ENCODE measurements at places on chromosomes 6 and 20. TPM values are rescaled to one million over a fixed set of nuclear protein-coding genes. Genes with fewer than 3 reads are reported as not detected.

- no peak overlapping the region for H3K4me3 ChIP-seq
- DNase-seq: no peak
- H3K36me3 ChIP-seq: no peaks in the 10 kb centered on the region
- no peak overlapping the region for H3K27ac ChIP-seq
- no peaks in the 10 kb centered on the region for H3K27me3 ChIP-seq
Measured at GRCh38 chr6:143215771-143216170, 155.1 kb downstream of the AIG1 start.

DNA sequence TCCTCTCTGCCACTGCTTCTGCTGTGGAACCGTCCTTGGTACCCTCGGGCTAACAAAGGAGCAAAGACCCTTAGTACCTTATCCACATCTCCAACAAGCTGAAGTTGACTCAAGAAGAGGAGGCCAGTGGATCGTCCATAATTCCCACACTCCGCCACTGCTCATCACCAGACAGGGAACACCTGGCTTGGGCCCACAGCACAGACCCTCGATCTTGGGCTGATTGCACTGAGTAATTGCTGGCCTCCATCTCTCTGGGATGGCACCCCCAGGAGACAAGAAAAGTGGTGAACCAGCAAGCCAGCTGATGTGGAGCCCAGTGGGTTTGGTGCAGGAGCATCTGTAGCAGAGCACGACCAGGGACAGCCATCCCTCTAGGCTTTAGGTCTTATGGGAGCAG, 109.4 kb upstream of the GRIK2 start:
- no peak overlapping the region for H3K4me3 ChIP-seq
- DNase-seq: no peak
- no peaks in the 10 kb centered on the region for H3K4me1 ChIP-seq
- H3K27me3 ChIP-seq: no peaks in the 10 kb centered on the region
- no peak overlapping the region for H3K27ac ChIP-seq

DNA sequence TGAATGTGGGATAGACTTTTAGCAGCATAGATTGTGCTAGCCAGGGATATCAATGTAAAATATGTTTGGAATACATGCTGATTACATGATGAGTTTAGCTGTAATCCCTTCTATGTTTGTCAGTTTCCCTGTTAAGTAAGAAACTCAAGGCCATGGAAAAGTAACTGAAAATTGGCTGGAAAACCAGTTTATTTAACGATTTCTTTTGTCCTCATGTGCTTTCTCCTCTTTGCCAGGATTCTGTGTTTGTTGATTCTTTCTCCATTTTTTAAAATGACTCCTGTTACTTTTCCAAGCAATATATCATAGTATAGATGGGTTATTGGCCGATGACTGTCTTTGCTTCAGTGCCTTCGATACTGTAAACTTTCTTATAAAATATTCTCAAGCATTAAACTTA, 87.5 kb downstream of the SAMD5 start:
- H3K4me3 ChIP-seq: no peak overlapping the region
- no peaks in the 10 kb centered on the region for H3K27me3 ChIP-seq
- no peaks in the 10 kb centered on the region for H3K4me1 ChIP-seq
- H3K27ac ChIP-seq: no peak overlapping the region
- no peak for DNase-seq

DNA sequence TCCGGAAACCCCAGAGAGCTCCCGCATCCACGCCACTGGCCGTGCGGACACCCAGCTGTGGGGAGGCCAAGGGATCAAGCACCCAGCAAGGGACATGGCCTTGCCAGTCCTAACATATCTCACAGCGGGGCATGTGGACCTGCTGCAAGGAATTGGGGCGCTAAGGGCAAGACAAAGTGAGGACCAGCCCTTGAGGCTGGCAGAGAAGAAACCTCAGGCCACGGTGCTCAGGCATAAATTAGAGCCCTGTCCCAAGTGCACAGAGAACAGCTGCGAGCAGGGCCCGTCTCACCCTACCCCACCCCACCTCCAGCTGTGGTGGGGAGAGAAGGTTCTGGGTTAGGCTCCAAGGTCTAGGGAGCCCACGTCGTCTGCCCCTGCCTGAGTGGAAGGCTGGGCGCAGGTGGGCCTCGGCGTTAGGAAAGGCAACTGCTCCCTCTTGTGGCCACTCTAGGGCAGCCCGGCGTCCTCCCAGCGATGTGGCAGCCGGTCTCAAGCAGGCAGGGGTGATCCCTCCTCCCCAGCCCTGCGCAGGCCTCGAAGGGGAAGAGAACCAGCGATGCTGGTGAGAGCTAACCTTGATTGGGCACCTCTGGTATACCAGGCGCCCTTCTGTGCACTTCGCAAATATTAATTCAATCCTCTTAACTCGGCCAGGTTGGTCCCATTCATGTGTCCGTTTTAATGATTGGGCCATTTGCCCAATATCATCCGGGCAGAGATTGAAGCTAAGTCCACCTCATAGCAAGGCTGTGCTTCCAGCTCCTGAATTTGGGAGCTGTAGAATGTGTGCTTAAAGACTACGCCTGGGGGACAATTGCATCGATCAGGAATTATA, 235.8 kb downstream of the NFATC2 start:
- H3K36me3 ChIP-seq: no peaks in the 10 kb centered on the region
- no peak overlapping the region for H3K27ac ChIP-seq
- no peak overlapping the region for H3K4me3 ChIP-seq
- DNase-seq: peak; percentile 73

GRCh38 chr6:99350573-99350972, 1.1 kb upstream of the FAXC start:
- DNase-seq: no peak
- H3K27me3 ChIP-seq: peaks cover 24% of the 10 kb centered on the region
- no peaks in the 10 kb centered on the region for H3K4me1 ChIP-seq
- no peak overlapping the region for H3K27ac ChIP-seq

- no peak for DNase-seq
- H3K4me1 ChIP-seq: no peaks in the 10 kb centered on the region
- H3K27me3 ChIP-seq: no peaks in the 10 kb centered on the region
- no peak overlapping the region for H3K4me3 ChIP-seq
- no peak overlapping the region for H3K27ac ChIP-seq
Measured at GRCh38 chr6:70474751-70475150, 61.4 kb downstream of the FAM135A start.

DNA sequence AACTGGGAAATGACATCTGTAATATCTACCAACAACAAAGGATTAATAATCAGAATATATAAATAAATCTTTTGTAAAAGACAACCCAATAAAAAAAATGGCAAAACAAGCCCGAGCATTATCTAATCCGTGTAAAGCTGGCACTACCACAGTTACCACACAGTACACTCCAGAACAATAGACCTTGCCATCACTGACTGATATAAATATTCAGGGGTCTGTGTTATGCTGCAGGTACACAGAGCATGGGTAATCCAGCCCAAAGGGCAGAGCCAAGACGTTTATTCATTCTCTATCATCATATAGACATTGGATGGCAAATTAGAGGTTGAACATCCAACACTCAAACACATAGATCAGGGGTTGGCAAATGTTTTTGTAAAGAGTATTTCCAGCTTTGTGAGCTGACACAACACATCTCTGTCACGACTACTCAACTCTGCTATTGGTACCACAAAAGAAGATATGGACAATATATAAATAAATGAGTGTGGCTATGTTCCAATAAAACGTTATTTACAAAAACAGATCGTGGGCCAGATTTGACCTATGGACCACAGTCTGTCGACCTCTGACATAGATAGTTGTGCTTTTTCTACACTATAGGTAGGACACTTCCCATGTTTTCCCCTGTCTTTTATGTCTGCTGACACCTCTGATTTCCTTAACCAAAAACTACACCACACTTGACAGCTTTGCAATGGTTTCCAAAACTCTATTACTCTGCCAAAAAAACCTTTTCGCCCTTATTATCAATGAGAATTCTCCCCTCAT, 4.5 kb downstream of the NCOA6 start:
- peaks cover 39% of the 10 kb centered on the region for H3K4me1 ChIP-seq
- no peak for DNase-seq
- H3K27ac ChIP-seq: no peak overlapping the region
- no peak overlapping the region for H3K4me3 ChIP-seq
- no peaks in the 10 kb centered on the region for H3K27me3 ChIP-seq

Gene RIPPLY2
- not detected for total RNA-seq

Gene LY6G6D
- total RNA-seq: not detected

Gene OGFR
- total RNA-seq: 28.8 TPM
